Right kidney (tissue), 9 donors: ENCODE measurements at places on chromosomes 7 and 10.

DNA sequence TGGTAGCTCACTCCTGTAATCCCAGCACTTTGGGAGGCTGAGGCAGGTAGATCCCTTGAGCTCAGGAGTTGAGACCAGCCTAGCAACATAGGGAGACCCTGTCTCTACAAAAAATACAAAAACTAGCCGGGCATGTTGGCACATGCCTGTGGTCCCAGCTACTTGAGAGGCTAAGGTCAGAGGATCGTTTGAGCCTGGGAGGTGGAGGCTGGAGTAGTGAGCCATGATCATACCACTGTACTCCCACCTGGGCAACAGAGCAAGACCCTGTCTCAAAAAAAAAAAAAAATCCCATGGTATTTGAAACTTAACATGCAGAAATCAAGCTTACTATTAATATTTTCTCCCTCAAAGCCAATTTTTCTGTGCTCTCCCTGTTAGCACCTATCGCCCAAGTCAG lies 5.9 kb downstream of the SFXN2 start:
- DNase-seq = no peak

GRCh38 chr7:110994028-110994967 lies 96.6 kb upstream of the LRRN3 start:
- DNase-seq = no peak

DNA sequence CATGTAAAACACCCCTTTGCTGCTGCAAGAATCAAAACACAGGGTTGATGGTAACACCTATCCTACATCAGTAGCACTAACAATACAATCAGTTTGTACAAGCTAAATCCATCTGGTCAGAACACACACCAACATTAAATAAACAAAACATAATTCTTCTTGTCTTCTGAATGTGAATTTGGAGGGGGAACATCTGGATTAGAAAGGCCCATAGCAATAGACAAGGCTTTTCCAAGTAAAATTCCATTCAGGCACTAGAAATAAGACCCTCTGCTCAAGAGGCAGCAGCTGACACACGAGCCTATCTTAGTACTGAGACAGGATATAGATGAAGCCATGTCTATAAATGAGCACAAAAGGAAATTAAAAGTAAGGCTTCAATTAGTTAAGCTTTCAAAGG lies 839.9 kb upstream of the LRRTM3 start:
- DNase-seq = no peak

GRCh38 chr10:86355571-86356038 lies 11.0 kb downstream of the GRID1 start:
- DNase-seq = no peak

DNA sequence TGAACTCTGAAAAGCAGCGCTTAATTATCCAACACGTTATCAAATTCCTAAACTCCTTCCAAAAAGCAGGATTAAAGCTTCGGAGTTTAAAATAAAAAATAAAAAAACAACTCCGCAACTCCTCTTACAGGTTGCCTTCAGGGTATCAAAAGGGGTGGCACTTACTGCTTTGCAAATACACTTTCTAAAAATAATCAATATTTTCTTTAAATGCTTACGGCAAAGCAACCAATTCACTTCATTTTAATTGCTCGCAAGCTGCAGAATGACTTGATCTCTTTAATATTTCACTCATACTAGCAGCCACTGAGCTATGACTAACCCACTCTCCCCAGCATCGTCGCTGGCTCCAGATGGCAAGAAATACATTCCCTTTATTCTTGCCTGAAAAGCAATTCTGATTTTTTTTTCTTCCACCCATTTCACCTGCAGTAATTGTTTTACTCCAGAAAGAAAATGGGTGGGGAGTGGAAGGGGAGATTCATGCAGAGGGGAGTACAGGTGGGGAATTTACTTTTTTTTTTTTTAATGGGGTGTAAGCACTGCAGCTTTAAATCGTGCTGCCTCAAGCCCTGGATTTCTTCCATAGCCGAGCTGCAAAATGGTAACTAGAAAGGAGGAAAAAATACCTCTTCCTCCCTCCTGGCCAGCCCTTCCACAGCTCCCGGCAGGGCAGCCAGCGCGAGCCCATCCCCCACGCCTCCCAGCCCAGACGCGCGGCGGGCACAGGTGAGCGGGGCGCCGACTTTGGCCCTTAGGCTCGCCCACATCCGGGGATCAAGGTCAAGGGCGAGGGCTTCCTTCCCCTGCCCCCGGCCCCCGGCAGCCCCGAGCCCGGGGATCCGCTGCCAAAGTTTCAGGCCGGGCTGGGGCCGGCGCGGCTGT lies 54.2 kb upstream of the FHIP2A start:
- DNase-seq = peak; percentile 51

GRCh38 chr7:106070567-106071254 lies 41.4 kb downstream of the SYPL1 start:
- DNase-seq = no peak

GRCh38 chr10:31752170-31752569 lies 176.5 kb downstream of the ARHGAP12 start:
- no peak for DNase-seq

- no peak for DNase-seq
Measured at GRCh38 chr7:137948083-137948844, 53.6 kb downstream of the CREB3L2 start.

GRCh38 chr7:15389073-15389472 lies 172.7 kb downstream of the AGMO start:
- DNase-seq = no peak

DNA sequence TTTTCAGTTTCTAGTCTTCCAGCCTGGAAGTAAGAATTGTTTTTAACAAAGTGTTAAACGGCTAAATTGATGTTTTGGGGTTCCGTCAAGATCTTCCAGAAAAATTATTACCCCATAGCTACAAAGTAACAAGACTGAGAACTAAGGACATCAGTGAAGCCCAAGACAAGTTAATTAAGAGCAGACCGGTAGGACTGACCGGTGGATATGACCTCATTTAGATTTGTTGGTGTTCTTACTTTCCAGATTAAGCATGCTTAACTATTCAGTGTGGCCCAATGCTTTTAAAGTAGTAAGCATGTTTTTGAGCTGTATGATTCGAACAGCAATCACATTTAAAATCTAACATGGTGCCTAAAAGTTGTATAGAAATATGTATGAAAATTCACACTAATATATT lies 73.1 kb upstream of the RPA3 start:
- no peak for DNase-seq

- DNase-seq = no peak
Measured at GRCh38 chr10:77409697-77410471, 227.7 kb downstream of the KCNMA1 start.

DNA sequence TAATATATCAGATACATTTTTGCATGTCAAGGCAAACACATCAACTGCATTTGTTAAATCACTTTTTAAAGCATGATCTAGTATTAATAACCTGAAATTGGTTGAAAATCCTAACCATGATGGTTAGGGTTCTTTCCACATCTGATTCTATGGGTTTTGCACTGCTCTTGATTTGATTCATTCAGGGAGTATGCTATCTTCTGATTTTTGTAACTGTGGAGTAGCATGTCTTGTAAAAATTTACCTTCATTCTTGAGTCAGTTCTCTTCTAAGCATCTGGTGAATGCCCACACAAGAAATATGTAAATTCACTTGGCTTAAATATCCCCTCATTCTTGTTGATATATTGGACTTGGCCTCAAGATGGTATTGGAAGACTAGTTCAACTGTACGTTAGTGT lies 178.7 kb downstream of the KLF6 start:
- DNase-seq = no peak

DNA sequence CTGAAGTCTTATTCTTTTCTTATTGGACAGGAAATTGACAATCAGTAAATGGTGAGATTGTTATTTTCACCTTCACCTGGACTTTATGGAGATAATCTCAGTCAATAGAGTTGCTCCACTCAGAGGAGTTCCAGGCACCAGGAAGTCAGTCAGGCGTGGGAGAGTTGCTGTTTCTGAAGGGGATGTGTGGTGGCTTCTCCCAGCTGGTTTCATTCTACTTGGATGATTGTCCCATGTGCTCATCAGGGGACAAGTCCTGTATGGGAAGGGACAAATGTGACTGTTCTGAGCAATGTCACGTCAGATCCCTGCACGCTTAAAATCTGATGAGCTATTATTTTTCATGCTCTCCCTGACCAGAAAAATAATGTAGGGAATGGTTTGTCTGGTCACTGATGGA lies 222.5 kb upstream of the PITRM1 start:
- no peak for DNase-seq

DNA sequence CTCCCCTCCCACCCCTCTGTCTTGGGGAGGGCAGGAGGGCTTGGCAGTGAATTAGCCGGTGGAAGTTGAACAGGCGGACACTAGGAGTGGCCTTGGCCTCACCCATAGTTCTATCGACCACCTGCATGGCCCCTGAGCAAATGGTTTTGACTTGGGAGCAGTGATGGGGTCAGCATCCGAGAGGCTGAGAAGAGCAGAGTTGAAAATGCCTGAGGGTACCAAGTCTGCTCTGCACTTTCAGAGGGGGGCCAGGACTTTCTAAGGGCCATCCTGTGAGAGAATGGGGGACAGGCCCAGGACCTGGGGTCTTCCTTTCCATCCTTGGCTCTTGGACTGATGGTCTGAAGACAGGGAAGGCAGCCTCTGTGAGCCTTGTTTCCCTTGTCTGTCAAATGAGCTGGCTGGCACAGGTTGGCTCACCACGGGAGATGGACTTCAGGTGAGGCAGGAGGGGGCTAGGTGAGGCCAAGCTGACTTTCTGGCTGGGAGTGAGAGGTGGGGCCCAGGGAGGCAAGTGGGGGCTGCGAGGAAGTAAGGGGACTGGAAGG lies 29.4 kb downstream of the CDH23 start:
- no peak for DNase-seq

DNA sequence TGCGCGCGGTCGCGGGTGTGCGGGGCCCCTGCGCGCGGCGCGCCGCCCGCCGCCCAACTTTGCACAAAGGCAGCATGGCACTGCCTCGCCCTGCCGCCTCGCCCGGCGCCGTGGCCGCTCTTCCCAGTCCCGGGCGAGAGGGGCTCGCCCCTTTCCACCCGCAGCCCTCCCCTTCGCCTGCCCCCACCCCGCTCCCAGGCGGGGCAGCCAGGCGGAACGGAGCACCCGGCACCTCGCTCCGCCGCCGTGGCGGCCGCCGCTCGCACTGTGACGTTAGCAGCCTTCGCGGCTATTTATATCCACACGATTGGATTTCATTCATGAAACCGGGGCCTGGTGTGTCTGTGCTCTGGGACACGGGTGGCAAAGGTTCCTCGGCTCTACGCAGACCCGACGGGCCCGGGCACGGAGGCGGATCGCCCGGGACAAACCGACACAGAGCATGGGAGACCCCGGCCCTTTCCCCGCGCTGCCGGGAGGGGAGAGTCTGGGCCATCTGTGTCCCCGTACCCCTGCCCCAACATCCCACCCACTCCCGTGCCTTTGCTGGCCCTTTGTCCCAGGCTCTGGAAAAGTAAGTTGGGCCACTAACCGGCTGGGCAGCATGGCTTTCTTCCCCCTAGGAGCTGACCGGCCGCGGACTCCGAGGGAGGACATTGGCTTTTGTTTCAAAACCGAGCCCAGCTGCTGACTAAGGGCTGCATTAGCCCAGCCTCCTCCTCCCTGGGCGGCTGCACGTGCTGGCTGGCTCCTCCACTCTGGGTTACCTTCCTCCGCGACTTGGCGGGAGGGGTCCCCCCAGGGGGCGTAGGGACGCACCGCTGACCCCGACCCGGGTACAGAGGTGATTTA lies at the start of gene RHOBTB1:
Gene RHOBTB1, minus strand, starts transcription at position 128 of the 852 bp plus-strand sequence. CDS start 32,643 bp downstream, outside the sequence.
- peak; percentile 97 for DNase-seq
